ENCODE measurements at places on chromosomes 16 and 17.

DNA sequence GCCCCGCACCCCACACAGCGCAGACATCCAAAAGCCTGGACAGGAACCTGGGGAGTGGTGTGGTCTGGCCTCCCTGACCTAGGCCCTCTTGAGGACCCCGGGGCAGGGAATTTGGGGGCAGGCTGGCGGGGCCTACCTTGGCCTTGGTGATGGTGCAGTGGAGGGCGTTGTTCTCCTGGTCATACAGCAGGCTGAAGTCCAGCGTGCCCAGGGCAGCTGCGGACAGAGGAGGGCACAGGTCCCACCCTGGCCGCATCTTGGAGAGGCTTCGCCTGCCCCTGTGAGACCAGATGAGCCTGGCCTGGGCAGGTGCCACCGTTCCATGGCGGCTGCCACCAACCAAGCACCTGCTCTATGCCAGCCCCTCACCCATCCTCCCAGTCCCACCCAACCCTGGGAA lies 9.0 kb downstream of the DOC2B start:
- no peak for DNase-seq

- DNase-seq = peak; percentile 42
Measured at GRCh38 chr16:67967958-67968399, 458 bp downstream of the SLC12A4 start.

- no peak for DNase-seq
Measured at GRCh38 chr16:64365448-64365931, 756.4 kb downstream of the CDH11 start.

DNA sequence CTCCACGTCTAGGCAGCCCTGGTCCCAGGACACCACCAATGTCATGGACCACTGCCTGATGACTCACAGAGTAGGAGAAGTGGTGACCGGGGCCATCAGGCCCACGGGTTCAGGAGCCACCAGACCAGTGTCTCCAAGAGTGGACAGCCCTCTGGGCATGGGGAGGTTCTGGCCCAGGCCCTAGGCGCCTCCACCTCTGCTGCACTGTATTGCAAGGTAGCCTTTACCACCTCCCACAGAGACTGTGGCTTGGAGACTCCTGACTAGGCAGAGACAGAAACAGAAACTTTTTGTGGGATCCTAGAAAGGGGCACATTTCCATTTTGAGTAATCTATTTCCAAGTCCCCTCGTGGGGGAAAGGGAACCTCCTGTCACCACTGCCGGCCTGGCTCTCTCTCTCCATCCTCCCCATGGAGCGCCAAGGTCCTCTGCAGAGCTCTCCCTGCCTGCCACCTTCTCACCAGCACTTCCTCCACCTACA lies 2.9 kb downstream of the CDIP1 start:
- peak; percentile 44 for DNase-seq

DNA sequence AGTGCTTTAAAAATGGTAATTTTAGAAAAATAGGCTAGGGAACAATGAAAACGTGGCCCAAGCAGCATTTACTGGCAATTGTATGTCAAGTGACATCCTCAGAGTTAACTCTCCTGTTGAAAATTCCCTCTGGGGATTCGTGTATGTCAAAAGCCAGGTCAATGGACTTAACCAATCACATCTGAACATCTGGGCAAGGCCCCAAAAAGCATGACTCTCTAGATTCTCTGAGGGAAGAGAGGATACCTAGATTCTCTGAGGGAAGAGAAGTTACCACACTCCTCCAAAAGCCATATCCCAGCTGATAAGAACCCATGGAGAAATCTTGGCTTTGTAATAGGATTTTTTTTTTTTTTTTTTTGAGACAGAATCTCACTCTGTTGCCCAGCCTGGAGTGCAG lies 23.5 kb downstream of the NFE2L1 start:
- DNase-seq = no peak

- DNase-seq = no peak
Measured at GRCh38 chr16:19831678-19832077, 53.0 kb downstream of the GPRC5B start.

DNA sequence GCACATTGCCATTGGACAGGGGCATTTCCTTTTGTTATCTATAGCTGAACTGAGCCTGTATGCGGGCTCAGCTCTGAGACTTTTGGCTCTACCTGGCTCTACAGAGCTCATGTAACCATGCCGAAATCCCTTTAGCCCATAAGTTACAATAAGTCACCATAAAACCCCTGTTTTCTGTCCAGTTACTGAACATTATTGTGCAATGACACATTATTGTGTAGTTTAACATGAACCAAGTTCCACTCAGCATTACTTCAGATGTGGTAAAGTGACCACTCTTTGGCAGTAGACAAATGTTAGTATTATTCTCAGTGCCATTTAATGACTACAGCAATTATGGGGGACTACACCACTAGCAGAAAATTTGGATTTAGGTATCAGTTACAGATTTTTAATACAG lies 65.4 kb upstream of the RASL10B start:
- no peak for DNase-seq

DNA sequence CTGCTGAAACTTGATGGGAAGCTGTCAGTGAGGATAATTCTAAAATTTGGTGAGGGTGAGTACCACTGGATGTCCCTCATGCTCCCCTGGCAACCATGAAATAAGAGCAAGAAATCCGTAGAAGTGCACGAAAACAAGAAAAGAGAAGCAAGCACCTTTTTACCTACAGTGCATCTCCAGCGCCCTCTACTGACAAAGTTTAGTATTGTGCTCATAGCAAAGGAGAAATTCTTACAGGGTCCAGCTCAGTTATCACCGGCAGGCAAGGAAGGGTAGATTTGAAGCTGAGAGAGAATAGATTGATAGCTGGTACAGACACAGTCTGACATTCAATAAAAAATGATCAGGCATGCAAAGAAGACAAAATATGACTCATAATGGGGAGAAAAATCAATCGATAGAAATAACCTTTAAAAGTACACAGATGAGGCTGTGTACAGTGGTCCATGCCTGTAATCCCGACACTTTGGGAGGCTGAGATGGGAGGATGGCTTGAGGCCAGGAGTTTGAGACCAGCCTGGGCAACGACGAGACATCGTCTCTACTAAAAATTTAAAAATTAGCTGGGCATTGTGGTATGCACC lies 28.3 kb upstream of the TEX2 start:
- no peak for DNase-seq

- DNase-seq = peak; percentile 44
Measured at GRCh38 chr17:17305281-17305801, 2.2 kb downstream of the NT5M start.

GRCh38 chr16:7792346-7792745 lies 459.7 kb downstream of the RBFOX1 start:
- no peak for DNase-seq

GRCh38 chr16:67302970-67303369 lies 23.6 kb downstream of the KCTD19 start:
- DNase-seq = no peak

DNA sequence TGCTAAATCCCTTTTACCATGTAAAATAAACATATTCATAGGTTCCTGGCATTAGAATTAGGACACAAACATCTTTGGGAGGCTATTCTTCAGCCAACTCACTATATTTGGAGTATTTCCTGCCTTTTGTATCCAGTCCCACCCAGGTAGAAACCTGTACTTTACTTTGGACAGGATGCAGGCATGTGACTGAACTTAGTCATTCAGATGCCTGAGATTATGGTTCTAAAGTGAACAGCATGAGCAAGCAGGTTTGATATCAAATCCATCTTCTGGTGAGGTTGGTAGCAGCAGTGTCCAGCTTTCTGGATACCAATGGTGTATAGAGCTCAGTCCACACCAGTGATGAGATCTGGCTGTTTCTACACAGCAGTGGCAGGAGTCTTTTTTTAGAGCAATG lies 20.2 kb downstream of the CA10 start:
- no peak for DNase-seq

Data from activated naive CD4-positive, alpha-beta T cell treated with anti-CD3 and anti-CD28 coated beads, Interleukin-2, amount 50 U/mL, for 72 hours (primary cell).